Gastroesophageal sphincter (tissue), 4 donors: ENCODE measurements at places on chromosomes 4 and X.

DNA sequence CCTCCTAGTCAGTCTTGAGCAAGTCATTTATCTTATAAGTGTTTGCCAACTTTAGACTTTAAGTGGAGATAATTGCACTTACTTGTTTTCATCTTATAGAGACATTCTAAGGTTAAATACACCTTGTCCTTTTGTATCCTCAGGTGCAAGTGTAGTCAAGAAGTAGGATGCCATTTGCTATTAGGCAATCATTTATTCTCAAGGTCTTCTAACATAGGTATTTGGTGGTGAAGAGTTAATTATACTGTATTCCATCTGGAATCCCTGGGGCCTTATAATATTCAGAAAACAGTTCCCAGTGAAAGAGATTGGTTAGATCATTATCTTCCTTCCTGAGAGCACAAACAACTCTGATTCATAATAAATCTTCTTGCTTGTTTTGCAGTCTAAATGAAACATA lies 23.7 kb downstream of the SULT1E1 start:
- ATAC-seq, result no peak

DNA sequence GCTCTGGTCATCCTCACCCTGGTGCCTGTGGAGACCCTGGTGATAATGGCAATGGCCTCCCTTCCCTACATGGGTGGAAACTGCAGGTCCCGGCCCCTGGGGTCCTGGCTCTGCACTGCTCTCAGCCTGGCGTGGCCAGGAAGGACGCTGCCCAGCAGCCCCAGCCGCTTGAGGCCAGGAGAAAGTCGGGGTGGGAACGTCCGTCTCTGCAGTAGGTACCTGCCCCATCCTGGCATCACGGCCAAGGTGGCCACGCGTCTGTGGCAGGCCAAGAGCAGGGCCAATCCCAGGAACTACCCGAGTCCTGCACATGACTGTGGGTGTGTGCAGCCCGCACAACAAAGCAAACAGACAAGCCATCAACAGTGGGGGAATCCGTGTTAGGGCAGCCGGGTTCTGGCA lies 33.8 kb downstream of the FGFRL1 start:
- no peak for ATAC-seq

- no peak for ATAC-seq
Measured at GRCh38 chrX:12984603-12985319, 9.9 kb downstream of the TMSB4X start.

DNA sequence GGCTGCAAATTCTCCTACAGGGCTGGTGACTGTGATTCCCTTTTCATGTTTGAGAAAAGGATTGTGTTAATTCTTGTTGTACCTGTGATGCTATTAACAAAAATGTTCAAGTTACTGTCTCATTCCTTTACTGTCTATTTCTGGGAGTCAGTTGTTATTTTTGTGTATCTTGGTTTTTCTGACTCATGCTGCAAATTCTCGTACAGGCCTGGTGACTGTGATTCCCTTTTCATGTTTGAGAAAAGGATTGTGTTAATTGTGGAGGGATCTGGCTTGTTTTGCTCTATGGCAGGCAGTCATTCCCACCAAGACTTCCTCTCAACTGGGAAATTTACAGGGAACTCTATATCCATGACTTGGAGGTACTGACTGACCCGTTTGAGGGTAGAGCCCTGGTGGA lies 693.4 kb upstream of the INTU start:
- no peak for ATAC-seq

DNA sequence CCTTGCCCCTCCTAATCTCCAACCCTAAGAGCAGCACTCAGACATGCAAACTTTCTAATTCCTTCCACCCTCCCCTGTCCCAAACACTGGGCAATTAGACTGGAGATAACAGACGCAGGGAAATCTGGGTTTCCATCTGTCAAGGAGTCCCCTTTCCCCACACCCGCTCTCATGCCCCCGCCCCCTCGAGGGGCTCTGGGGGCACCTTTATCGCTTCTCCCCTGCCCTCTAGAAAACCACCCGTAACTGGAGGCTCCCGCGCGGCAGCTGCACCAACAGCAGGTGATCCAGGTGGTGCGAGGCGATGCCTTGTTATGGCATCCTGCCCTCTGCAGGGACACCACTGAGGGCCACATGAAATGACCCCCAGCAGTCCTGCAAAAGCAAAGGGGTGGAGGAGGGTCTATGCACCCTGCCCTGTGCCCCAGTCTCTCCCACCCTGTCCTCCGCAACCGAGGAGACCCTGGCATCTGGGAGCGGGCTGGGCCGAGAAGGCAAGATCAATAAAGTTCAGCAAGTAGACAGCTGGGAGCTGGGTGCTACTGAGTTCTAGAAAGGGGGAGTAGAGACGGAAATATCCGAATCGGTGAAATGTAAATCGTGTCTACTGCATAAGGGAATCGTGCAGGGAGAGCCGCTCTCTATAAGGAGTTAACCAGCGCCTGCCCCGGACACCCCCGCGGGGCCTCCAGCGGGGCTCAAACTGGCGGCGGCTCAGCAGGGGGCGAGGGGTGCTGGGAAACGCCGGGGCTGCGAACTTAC lies 1.6 kb downstream of the KCTD8 start:
- no peak for ATAC-seq

DNA sequence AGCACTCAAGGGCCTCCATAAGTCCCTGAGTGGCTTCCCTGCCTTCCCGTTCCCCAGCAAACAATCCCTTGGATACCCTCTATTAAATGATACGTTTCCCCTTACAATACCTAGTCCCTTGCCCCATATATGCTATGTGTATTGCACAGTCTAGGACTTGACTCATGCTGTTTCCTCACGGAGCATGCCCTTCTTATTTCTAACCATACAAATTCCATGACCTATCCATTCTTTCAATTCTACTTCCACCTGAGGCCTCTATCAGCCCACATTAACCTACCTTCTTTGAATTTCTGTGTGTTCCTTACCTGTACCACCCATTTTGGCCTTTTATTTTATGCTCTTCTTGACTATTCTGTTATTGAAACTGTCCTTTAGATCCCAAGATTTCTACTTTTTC lies 2.9 kb upstream of the PGRMC2 start:
- no peak for ATAC-seq

- ATAC-seq, result no peak
Measured at GRCh38 chr4:69858690-69859089, 1.3 kb downstream of the SULT1E1 start.

DNA sequence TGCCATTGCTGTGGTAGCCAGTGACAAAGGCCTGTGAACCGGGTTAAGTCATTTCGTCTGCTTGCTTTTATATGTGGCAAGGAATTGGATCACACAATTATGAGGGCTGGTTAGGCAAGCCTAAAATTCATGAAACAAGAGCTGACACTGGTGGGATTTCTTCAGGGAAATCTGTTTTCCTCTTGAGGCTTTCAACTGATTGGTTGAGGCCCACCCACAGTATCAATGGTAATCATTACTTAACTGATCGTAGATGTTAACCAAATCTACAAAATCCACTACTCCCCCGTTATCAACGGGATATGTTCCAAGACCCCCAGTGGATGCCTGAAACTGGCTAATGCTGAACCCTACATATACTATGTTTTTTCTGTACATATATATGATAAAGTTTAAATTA lies 13.0 kb downstream of the RBMX2 start:
- no peak for ATAC-seq
